ENCODE measurements at places on chromosomes 12 and 14. TPM values are rescaled to one million over a fixed set of nuclear protein-coding genes. Genes with fewer than 3 reads are reported as not detected.
A peak's percentile ranks its signal among the peaks of the same experiment; 100 is the strongest.

DNA sequence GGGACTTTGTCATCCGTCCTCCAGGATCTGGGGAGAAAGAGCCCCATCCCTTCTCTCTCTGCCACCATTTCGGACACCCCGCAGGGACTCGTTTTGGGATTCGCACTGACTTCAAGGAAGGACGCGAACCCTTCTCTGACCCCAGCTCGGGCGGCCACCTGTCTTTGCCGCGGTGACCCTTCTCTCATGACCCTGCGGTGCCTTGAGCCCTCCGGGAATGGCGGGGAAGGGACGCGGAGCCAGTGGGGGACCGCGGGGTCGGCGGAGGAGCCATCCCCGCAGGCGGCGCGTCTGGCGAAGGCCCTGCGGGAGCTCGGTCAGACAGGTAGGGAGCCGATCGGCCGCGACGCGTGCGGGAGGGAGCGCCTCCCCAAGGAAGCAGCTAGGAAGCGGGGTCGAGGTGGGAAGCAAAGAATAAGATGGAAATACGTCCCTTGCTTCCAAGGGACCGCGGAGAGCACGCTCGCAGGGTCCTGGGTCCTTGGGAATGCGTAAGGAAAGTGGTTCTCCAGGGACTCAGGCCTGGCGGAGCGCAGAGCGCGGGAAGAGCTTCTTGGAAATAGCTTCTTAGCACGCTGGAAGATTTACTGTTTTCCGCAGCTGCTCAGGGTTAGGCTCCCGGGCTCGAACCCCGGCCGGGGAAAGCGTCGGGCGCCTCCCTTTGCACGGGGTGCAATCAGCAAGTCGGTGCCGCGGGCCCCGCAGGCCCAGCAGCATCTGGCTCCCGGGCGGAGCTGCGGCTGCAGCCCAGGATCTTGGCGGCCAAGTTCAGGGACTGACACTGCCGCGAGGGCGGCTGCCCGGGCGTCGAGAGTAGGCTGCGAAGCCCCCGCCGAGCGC, 457 bp downstream of the SOCS2 start:
- H3K36me3 ChIP-seq = peaks cover 11% of the 10 kb centered on the region
- H3K4me3 ChIP-seq = peak overlapping the region; percentile 74
- no peak for DNase-seq
- peak overlapping the region; percentile 93 for H3K27ac ChIP-seq
- H3K4me1 ChIP-seq = no peaks in the 10 kb centered on the region

Gene ZC2HC1C
- 4.8 TPM for total RNA-seq

DNA sequence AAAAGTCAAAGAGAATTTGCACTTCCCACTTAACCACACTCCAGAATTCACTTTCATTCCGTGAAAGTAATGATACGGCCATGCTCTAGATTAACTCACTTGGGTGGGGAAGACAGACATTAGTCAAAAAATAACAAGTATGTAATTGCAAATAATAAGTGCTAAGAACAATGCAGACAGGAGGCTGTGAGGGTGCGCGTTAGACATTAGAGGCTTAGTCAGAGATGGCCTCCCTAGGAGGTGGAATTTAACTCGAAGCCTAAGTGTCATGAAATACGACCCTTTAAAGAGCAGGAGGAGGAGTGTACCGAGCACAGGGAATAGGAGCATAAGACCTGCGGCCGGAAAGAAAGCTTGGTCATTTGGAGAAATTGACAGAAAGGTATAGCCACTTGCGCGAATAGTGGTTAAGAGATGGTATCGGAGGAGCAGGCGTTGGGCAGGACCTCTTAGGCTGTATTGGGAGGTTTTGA, 628 bp downstream of the SNRPF start:
- peak overlapping the region; percentile 74 for H3K4me3 ChIP-seq
- peak overlapping the region; percentile 82 for H3K27ac ChIP-seq
- peaks cover 24% of the 10 kb centered on the region for H3K36me3 ChIP-seq
- H3K27me3 ChIP-seq = no peaks in the 10 kb centered on the region

- H3K4me1 ChIP-seq = no peaks in the 10 kb centered on the region
- H3K27ac ChIP-seq = peak overlapping the region; percentile 48
- H3K36me3 ChIP-seq = no peaks in the 10 kb centered on the region
Measured at GRCh38 chr12:30796313-30796780, 41.6 kb upstream of the CAPRIN2 start.

- H3K27me3 ChIP-seq = peaks cover 12% of the 10 kb centered on the region
- H3K27ac ChIP-seq = no peak overlapping the region
- no peaks in the 10 kb centered on the region for H3K36me3 ChIP-seq
- H3K4me1 ChIP-seq = no peaks in the 10 kb centered on the region
Measured at GRCh38 chr12:114704096-114704495, 20.1 kb upstream of the TBX3 start.

DNA sequence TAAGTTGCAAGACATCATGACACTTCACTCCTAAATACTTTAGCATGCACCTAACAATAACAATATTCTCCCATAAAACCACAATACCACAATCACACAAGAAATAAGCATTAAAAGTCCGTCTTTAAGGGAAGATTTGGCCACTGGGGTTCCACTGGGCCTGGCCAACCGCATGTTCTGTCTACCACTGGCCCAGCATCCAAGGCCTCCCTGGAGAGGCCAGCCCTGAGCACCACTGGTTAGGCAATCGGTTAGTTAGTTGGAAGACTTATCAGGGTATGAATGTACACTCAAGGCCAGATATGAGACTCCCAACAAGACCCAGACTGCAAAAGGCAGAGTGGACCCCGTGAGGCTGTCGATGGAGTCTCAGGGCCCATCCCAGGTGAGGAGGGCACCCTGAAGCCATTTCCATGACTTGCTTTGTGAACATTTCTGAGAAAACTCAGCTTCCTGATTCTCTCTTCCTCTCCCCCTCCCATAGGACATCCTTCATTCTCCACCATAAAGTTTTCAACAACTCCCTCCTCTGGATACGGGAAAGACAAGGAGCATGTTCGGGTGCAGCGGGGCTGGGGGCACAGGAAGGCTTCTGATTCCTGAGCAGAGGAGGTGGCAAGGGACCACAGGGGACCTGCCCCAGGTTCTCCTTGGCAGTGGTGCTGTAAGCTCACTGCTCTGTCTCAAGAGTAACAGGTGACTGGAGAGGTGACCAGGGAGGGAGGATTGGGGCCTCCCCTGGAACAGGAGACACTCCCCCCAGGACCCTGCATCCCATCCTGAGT, 5.9 kb downstream of the PXN start:
- H3K4me1 ChIP-seq = no peaks in the 10 kb centered on the region
- peaks cover 12% of the 10 kb centered on the region for H3K36me3 ChIP-seq
- H3K4me3 ChIP-seq = no peak overlapping the region
- peak overlapping the region; percentile 90 for H3K27ac ChIP-seq

DNA sequence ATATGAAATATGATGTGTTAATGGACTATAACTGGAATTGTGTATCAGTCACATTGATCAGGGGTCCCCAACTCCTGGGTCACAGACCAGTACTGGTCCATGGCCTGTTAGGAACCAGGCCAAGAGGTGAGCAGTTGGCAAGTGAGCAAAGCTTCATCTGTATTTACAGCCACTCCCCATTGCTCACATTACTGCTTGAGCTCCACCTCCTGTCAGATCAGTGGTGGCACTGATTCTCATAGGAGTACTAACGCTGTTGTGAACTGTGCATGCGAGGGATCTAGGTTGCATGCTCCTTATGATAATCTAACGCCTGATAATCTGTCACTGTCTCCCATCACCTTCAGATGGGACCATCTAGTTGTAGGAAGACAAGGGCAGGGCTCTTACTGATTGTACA, 72.3 kb downstream of the CDK17 start:
- DNase-seq = no peak
- H3K27ac ChIP-seq = no peak overlapping the region
- no peak overlapping the region for H3K4me3 ChIP-seq
- H3K36me3 ChIP-seq = no peaks in the 10 kb centered on the region
- no peaks in the 10 kb centered on the region for H3K27me3 ChIP-seq
- no peaks in the 10 kb centered on the region for H3K4me1 ChIP-seq

DNA sequence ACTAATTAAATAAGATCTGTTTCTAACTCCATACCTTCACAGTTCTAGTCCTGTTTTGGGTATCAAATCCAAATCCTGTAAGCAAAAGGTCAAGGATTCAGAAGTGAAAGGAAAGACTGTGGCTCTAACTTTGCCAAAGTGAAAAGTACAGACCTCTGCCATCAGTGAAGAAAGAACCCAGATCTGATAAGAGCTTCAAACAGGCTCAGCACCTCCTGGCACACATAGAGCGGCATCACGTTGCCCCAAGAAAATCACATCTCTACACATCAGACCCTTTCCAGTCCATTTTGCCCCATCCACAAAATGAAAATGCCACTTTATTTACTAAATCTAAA, 23.2 kb downstream of the CLIP1 start:
- peak overlapping the region; percentile 19 for H3K4me3 ChIP-seq
- peaks cover 35% of the 10 kb centered on the region for H3K4me1 ChIP-seq
- H3K27ac ChIP-seq = peak overlapping the region; percentile 95
- H3K27me3 ChIP-seq = no peaks in the 10 kb centered on the region
